Stimulated activated CD8-positive, alpha-beta memory T cell treated with anti-CD3 and anti-CD28 coated beads, Interleukin-2, amount 100 ng/mL, for 1 hour (primary cell): ENCODE measurements at places on chromosomes 1 and 21.

GRCh38 chr1:64539781-64540218 is 69.9 kb downstream of the CACHD1 start:
- DNase-seq = no peak

DNA sequence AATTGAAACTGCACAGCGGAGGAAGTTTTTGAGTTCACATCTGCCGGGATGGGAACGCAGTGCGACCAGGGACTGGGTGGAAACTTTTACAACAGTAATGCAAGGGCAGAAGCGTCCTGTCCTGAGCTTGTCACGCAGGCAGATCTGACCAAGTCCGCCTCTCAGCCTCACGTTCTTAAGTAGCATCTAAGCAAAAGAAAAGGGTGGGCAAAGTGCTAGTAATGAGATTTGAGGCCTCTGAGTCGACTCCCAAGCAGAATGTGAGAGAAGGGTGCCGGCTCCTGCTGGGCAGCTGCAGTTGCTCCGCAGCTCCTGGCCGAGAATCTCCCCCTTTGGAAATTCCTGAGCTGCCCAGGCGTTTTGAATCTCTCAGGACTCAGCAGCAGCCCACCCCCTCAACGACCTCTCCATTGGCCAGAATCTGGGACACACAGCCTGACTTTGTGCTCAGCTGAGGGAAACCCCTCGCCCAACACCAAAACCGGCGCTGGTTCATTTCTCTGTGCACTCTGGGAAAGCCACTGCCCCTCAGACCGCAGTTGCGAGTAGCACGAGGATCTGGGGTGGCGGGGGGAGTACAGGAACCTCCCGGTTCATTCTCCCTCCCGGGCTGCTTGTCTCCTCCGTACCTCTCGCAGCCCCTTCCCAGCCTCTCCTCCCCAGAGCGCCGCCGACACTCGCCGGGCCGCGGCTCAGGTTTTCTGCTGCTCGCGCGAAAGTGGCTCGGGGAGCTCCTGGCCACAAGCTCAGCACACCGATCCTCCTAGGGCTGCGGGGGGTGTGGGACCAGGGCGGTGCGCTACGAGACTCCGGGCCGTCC is 913 bp upstream of the S1PR1 start:
- no peak for DNase-seq

- no peak for DNase-seq
Measured at GRCh38 chr1:94560333-94560732, 18.8 kb upstream of the F3 start.

DNA sequence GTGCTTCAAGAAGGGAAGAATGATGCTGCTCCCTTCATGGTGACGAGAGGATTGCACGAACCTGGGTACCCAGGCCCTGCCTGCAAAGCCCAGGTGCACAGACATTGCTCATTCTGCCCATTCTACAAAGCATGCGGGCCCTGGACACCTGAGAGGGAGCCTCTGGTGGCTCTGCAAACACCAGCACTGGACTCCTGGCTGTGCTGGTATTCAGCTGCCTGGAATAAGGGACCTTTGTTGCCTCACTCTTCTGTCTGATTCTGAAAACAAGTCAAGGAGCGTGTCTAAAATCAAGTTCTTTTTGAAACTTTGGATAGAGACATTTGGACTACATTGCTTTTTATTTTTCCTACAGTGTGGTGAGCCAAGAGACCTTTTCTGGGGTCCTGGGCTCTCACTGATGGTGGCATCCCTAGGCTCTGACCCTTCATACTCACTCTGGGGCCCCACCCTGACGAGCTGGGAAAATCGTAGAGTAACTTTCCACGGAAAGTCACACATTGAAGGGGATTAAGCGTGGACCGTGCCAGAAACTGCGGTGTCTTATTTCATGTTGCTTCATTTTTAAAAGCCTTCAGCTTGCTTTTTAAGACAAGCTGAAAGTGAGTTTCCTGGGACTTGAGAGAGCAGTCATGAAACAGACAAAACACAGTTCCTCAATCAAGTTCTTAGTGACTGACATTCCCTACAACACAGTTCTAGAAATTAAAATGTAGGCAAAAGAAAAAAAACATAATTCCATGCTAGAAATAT is 24.0 kb downstream of the ABCA4 start:
- no peak for DNase-seq

- DNase-seq = no peak
Measured at GRCh38 chr1:212450331-212450881, 17.7 kb downstream of the NENF start.

- DNase-seq = no peak
Measured at GRCh38 chr1:231612393-231613089, 14.0 kb upstream of the DISC1 start.

GRCh38 chr1:230251644-230252191 is 174.4 kb downstream of the PGBD5 start:
- DNase-seq = no peak

GRCh38 chr1:43879414-43879813 is 54.2 kb upstream of the ARTN start:
- DNase-seq = no peak

DNA sequence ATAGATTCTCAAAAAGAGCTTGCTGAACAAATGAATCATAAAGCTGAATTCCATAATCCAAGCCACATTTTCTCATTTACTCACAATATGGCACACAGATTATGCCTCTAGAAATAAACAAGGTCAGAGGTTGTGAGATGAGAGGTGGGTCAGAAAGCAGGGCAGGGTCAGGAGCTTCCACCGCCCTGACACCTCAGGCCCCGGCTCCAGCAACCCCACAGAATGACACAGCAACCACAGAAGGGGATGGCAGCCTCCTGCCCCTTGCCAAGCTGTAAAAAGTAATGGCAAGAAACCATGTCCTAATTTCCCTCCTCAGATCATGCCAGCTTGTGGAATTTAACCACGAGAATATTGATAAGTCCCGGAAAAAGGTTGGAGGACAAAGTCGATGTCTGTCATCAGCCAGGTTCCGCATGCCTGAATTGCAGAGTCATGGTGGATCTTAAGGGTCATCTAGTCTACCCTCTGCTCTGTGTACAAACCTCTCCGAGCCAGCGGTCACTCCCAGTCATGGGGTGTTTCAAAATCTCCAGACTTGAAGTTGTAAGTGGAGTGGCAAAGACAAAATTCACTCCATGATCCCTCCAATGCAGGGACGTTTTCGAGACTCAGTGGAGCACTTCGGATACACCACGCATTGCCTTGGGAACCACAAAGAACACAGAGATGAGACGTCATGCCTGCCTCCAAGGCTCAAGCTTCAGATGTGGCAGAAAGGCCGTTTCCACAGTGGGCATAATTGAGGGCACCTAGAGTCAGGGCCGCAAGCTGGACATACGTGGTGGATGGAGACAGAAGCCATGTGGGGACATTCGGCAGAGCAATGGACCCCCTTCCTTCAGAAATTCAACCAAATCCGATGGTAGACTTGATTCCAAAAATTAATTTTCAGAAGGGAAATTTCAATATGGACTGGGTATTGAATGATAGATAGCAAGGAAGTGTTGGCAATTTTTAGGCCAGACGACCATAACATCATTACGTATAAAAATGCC is 254.0 kb downstream of the TOMM20 start:
- DNase-seq = no peak

DNA sequence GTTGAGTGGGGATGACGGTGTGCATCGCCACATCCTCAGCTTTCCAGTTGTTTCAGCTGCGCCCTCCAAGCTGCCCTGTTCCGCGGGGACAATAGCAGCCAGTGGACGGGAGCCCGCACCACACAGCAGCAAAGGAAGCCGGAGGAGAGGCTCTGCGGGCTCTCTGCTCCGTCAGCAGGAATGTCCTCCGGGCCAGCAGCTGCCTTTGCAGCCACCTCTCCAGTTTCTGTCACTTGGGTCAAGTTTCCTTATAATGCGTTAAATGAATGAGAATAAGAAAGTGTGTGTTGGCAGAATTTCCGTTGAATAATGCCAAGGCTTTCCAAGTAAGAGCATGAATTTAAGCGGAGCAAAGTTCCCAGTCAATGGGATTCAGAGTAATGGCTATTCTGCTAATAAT is 263.3 kb downstream of the KIF26B start:
- no peak for DNase-seq

- DNase-seq = no peak
Measured at GRCh38 chr1:228314658-228315483, 91.8 kb downstream of the TRIM11 start.
